ENCODE measurements at places on chromosomes 3 and 15.

DNA sequence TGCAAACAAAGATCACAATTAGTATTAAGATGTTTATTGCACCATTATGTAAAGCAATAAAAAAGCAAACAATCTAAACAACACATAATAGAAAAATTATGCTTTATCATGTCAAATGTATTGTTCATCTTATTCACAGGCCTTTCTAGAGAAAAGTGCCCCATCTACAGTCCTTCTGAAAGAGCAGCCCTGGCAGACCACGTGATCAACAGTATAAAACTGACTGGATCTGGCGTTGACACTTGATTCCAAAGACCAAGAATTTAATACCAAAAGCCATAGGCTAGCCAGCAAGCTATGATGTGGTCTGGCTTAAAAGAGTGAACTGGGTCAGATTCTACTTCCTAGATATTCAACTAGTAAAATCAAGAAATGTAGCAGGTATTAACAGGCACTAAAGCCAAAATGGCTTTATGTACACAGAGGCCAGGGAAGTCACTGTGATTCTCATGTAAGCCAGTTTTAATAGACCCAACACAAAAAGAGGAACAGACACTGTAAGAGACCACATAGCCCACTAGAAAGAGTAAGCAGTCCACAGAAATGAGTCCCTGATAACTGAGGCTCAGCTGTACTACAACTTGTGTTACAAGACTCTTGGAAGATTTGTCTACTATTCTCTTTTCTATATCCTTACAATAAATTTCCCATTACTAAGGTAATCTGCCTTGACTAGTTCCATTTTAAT, 32.5 kb downstream of the DMXL2 start:
- DNase-seq: no peak

DNA sequence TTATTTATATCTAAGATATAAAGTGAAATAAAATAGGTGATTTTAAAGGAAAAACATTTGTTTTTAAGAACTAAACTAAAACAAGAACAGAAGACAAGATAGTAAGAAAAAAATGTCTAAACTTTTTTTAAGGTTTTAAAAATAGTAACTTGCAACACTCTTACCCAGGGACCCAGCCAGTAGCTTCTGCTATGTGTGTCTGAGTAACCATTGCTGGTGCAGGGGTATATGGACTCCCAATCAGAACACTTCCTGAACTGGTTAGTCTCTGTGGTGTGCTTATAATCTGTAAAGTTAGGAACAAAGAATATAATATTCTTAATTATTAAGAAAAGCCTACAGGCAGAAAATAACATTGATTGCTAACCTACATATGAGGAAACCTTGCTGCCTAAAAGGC, 118.4 kb downstream of the ATP1B3 start:
- DNase-seq: no peak

- no peak for DNase-seq
Observed at GRCh38 chr15:96392380-96393208, 62.1 kb downstream of the NR2F2 start.

DNA sequence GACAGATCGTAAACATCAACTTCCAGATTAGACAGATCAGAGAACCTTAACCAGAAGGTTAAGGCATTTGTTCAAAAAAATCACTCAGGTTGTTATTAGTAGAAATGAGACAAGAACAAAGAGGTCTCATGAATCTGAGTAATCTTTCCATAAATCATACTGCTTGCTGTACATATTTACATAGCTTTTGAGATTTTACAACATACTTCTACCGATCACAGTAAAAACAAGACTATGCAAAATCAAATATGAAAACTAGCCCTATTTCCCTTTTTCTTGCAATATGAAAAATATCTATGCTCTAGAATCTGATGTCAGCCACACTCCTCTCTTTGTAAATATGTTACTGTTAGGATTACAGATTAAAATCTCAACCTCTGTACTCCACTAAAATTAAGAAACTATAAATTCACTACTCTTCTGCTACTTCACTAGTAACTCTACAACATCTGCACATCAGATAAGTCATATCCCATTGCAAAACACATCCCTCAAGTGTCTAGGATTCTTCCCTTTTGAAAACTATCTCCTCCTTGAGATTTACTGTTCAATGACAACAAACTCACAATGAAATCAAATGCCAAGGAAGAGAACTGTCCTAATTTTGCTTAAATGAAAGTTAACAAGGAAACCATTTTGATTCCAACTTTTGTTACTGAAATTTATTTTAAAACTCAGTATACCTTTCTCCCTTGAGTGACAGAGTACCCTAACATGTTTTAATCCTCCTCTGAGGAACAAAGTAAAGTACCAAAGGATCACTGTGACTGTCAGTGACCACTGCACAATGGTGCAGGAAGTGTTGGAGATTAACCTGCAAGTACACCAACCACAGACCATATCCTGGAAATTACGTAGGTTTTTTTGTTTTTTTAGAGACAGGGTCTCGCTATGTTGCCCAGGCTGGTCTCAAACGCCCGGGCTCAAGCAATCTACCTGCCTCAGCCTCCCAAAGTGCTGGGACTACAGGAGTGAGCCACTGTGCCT, 12.8 kb downstream of the DCUN1D1 start:
- DNase-seq: no peak

Data from NAMALWA (cell line).